Activated naive CD8-positive, alpha-beta T cell treated with anti-CD3 and anti-CD28 coated beads, Interleukin-2, amount 10 ng/mL, durations not matched to agents 7 days and 5 days (primary cell): ENCODE measurements at places on chromosomes 11 and 22. TPM values are rescaled to one million over a fixed set of nuclear protein-coding genes. Genes with fewer than 3 reads are reported as not detected.
A peak's percentile ranks its signal among the peaks of the same experiment; 100 is the strongest.

- no peaks in the 10 kb centered on the region for H3K36me3 ChIP-seq
- H3K4me3 ChIP-seq: no peak overlapping the region
- H3K27ac ChIP-seq: no peak overlapping the region
- H3K4me1 ChIP-seq: no peaks in the 10 kb centered on the region
- DNase-seq: no peak
- H3K27me3 ChIP-seq: no peaks in the 10 kb centered on the region
Observed at GRCh38 chr22:31126869-31127175, 4.1 kb downstream of the INPP5J start.

DNA sequence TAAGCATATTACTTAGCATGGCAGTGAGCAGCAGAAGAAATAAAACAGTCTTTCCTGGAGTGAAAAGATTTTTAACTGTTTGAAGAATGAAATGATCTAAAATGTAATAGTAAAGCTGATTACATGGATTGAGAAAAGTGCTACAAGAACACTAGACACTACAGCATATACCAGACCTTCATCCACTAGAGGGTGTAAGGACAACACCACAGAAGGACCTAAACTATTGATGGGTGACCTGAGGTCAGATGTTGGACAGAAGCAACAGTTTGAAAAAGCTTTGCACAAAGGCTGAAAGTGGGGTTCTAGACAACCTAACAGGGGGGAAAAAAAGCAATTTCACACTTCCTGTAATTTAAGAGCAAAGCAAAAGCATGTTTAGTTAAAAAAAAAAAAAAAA lies 97.7 kb downstream of the RBFOX2 start:
- no peak overlapping the region for H3K27ac ChIP-seq
- peaks cover 25% of the 10 kb centered on the region for H3K27me3 ChIP-seq
- H3K4me3 ChIP-seq: no peak overlapping the region
- DNase-seq: no peak
- H3K4me1 ChIP-seq: no peaks in the 10 kb centered on the region
- H3K36me3 ChIP-seq: no peaks in the 10 kb centered on the region

Gene ZNF143
- 37.7 TPM for total RNA-seq

Gene ANO3
- not detected for total RNA-seq

DNA sequence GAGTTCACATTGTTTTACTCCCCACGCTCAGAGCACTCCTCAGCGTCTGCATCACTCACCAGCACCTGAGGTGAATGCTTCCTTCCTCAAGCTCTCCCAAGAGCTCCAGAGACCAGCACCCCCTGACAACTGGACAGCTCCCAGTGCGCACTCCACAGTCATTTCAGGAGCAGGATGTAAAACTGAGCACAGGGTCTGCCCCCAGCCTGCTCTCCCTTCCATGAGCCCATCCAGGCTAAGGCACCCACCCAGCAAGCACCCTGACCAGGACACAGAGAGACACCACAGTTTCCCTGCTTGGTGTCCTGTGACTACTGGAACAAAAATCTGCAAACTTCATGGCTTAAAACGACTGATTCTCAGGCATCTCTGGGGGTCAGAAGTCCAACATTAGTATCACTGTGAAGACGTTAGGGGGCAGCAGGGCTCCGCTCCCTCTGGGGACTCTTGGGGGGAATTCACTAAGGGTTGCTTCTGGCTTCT lies 3.3 kb downstream of the SCGB1D2 start:
- DNase-seq: peak; percentile 38
- H3K4me3 ChIP-seq: no peak overlapping the region
- no peak overlapping the region for H3K27ac ChIP-seq
- H3K4me1 ChIP-seq: no peaks in the 10 kb centered on the region

Gene SCGB1D2
- total RNA-seq: not detected

Gene OR4D5
- not detected for total RNA-seq

DNA sequence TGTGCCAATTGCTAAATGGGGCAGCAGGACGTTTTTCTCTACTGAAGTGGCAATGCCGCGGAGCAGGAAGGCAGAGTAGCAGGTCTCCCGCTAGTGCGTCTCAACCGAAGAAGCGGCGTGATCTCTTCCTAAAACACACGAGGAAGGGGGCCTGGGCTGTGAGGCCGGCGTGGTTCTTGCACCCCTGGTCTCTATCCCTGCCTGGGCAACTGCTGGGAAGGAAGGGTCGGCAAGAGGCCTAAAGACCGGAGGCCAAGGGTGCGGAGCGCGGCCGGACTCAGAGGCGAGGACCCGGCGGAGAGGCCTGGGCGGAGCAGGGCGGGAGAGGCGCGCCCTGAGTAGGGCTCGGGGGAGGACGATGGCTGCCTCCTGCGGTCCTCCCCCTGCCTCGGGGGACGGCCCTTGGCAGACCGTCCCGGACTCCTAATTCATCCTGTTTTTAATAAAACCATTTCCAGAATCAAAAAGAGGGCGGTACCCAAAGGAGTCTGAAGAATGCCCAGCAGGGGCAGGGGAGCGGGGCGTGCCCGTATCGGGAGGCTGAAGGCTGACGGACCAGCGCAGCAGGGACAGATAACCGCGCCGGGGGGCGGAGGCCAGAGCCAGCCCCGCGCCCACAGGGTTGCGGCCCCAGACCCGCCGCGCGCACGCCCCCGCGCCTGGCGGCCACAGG lies 572 bp upstream of the APLP2 start:
- H3K36me3 ChIP-seq: no peaks in the 10 kb centered on the region
- H3K4me1 ChIP-seq: peaks cover 17% of the 10 kb centered on the region
- peaks cover 33% of the 10 kb centered on the region for H3K27me3 ChIP-seq
- peak overlapping the region; percentile 96 for H3K4me3 ChIP-seq

Gene MIOX
- not detected for total RNA-seq
